ENCODE measurements at places on chromosomes 16 and 17. TPM values are rescaled to one million over a fixed set of nuclear protein-coding genes. Genes with fewer than 3 reads are reported as not detected.

Gene GFAP
- polyA plus RNA-seq = 0.46 TPM

- no peak for DNase-seq
Observed at GRCh38 chr17:70622368-70623260, 453.3 kb downstream of the KCNJ2 start.

GRCh38 chr17:31529841-31530251, 138.4 kb downstream of the RAB11FIP4 start:
- DNase-seq = no peak

Gene KCNAB3
- 2.2 TPM for polyA plus RNA-seq

DNA sequence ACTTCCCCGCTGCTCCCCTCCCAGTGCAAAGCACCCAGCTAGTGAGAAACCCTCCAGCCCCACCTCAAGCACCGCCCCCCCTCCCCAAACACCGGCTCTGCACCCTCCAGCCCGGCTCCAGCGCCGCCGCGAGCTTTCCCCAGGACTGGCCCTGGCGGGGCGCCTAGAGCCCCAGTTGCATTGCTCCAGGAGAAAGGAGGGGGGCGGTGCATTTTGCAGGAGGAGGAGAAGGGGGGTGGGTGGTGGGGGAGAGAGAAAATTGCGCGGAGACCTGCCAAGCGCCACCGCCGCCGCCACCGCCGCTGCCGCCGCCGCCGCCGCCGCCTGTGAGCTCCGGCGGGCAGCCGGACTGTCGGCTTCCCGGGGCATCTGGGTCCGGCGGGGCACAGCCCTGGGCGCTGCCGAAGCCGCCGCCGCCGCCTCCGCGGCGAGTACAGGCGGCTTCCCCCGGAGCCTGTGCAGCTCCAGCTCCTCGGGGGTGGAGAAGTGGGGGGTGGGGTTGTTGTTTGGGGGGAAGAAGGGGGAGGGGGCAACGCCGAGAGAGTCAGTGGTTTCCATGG, 333 bp upstream of the NOG start:
- DNase-seq = no peak

GRCh38 chr16:89748921-89749320, 27.6 kb downstream of the ZNF276 start:
- no peak for DNase-seq

Gene MEOX1
- 0.05 TPM for polyA plus RNA-seq

- DNase-seq = no peak
Observed at GRCh38 chr16:52696126-52696525, 149.2 kb upstream of the TOX3 start.

GRCh38 chr17:6643451-6644125, 2.7 kb downstream of the TXNDC17 start:
- no peak for DNase-seq

DNA sequence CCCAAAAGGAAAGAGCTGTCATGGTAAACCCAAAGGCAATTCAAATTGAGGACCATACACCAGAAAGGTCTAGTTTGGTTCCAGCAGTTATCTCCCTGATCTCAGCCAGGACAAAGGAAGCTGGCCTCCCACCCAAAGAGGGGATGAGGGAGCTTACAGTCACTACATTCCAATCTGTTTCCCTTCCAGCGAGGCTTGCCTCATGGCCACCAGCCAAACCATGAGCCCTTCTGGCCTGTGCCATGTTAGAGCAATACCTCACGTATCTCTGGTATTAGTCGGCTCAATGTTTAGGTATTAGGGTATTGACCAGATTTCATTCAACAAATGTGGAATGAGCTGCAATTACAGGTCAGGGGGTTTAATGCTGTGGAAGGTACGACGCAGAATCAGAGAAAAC, 8.4 kb downstream of the NDUFAB1 start:
- peak; percentile 91 for DNase-seq

- DNase-seq = no peak
Observed at GRCh38 chr16:35449663-35450062, 1990.3 kb downstream of the TP53TG3F start.

Gene SMIM36
- polyA plus RNA-seq = not detected

- no peak for DNase-seq
Observed at GRCh38 chr17:45663772-45664171, 120.3 kb upstream of the CRHR1 start.

DNA sequence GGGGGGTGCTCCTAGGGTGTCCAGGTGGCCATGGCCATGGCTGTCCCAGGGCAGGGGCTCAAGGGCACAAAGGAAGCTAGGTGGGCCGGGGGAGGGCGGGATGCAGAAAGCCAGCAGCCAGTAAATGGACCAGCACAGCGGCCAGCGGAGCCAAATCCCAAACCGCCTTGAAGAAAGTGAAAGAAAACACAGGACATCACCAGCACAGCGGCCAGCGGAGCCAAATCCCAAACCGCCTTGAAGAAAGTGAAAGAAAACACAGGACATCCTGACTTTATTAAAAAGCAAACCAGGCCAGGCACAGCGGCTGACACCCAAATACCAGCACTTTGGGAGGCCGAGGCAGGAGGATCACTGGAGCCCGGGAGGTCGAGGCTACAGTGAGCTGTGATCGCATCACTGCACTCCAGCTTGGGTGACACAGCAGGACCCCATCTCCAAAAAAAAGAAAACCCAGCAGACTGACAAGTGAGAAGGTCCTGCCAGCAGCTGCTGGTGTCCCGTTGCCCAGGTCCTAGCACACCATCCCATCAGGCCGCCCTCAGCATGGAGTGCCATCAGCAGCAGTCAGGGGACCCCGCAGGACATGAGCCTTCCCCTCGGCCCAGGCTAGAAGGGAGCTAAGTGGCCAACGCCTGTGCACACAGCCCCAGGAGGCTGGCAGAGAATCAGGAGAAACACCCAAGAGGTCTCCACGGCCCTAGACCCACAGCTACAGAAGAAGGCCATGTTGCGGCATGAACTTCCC, 17.0 kb downstream of the SLC38A10 start:
- DNase-seq = no peak

Gene SSTR5
- polyA plus RNA-seq = not detected

Gene SLC6A4
- polyA plus RNA-seq = 0.02 TPM

- no peak for DNase-seq
Observed at GRCh38 chr17:76504117-76504516, 2.9 kb upstream of the RHBDF2 start.

DNA sequence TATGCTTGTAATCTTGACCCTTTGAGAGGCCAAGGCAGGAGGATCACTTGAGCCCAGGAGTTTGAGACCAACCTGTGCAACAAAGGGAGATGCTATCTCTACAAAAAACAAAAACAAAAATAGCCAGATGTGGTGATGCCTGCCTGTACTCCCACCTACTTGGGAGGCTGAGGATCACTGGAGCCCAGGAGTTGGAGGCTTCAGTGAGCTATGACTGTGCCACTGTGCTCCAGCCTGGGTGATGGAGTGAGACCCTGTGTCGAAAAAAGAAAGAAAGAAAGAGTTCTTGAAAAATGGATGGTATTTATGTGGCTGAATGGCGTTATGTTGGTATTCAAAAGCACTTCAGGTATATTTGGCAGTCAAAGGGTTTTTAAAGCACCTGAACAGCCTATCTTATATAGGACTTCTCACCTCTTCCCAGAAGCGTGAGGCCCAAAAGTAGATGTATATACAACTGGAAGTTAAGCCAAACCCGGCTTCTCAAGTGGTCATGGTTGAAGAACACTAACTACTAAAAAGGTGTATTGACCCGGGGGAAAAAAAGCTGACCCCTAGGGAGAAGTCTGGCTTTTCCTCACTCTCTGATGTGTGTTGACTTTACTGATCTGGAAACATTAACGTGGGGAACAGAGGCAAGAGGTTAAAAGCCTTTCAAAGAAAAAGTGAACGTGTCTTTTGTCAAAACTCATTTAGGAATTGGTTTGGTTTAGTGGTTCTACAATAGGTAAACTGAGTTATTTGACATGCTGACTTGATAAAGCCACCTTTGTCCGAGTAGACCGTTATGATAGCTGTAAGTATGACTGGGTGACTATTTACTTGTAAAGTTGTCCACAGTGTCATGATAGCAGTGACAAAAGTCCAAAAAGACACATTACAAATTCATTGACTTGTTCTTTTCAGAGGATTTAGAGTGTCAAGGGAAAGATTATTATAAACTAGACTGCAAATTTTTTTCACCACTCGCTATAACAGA, 183.4 kb downstream of the IRX3 start:
- no peak for DNase-seq

DNA sequence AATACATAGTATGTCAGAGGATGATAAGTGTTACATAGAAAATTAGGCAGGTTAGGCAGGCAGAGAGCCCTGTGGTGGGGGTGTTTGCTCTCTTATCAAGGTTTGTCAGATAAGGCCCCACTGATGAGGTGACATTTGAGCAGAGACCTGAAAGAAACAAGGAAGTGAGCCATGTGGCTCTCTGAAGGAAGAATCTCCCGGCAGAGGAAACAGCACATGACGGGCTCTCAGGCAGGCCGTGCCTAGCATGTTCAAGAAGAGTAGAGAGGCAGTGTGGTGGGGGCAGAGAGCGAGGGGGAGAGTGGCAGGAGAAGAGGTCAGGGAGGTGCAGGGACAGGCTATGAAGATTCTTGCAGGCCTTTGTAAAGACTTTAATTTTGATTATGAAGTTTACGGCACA, 82.0 kb upstream of the ASIC2 start:
- DNase-seq = no peak

GRCh38 chr17:3693829-3694231, 2.1 kb downstream of the P2RX5 start:
- DNase-seq = no peak

DNA sequence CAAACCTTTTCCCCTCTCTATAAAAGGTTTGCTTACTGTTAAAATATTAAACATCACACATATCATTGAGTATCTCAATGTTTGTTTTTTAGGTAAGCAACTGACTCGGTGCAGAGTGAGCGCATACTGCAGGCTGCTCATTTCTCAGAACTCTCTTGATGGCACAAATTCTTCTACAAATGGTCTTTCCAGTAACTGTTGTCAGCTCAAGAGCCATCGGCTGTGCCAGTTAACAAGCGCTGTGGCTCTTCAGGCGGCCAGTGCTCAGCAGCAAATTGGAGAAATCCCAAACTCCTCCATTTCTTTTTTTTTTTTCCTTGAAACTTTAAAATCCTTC, 8.6 kb downstream of the ABCA3 start:
- no peak for DNase-seq

DNA sequence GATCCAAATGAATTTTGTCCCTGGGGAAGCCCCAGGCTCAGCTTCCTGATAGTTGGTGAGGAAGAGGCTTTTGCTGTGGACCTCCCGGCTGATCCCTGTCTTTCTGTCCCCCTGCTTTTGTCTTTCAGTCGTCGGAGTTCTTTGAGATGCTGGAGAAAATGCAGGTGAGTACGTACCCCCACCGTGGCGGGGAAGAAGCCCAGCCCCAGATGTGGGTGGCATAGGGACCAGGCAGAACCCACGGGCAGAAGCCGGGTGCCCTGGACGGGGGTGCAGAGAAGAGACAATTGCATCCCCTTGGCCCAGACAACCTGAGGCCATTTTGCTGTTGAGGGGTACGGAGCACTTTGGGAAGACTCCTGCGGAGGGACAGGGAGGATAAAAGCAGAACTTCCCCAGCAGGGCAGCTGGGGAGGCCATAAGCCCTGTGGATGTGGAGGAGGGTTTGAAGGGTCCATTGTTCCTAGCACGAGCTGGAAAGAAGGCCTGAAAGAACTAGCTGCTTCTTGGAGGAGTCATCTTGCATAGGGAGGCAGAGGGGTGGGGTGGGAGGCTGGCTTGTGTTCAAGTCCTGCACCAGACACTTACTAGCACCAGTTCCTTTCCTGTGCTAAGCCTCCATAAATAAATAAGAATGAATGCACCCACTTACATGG, 105.6 kb downstream of the OR1D5 start:
- DNase-seq = no peak

- no peak for DNase-seq
Observed at GRCh38 chr17:29089601-29090044, 46.7 kb downstream of the PIPOX start.

DNA sequence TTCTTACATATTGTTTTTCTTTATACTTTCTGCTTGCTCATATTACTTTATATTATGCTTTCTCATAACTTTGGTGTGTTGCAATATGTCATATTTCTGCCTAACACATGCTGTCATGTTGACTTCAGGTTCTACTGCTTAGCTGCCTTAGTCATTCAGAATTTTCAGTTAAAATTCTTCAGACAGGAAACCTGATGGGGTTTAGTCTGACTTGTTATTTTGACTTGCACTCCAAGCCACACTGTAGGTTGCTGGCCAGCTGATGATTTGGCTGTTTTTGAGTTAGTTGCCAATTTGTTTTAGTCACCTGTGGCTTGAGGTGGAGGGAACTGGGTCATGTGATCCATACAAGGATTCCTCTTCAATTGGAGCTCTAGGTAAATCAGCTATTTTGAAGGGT, 315.4 kb downstream of the MAP2K6 start:
- no peak for DNase-seq

Gene KRT12
- polyA plus RNA-seq = not detected

Gene SDR42E2
- not detected for polyA plus RNA-seq

Gene ELAC2
- polyA plus RNA-seq = 41.0 TPM

DNA sequence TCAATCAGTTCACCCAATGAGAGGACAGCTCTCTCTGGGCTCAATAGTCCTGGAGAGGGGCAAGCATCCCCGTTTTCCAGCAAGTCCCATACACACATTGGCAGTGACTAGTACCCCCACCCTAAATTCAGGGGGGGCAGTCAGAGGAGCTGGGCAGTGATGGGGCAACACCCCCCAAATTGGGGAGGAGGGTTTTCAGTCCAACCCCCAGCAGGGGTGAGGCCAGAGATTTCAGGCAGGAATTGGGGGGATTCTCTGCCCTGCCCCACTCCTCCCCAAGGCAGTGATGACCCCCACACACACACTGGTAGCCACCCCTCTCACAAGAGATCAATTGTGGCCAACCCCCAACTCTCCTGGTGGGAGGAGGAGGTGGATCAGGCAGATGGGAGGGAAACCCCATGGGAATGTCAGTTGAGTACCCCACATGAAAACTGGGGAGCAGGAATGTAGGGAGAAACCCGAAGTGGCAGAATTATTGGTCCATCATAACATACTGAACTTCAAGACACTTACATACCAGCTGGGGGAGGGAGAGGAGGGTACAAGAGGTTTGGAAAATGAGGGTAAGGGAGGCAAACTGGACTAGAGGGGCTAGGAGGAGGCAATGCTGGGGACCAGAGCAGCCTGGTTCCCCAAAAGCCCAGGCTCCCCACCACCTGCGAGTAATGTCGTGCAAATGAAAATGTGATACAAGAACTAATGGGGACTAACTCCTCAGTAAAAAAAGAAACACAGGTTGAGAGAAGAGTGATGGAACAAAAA, 3.1 kb downstream of the VAMP2 start:
- no peak for DNase-seq

DNA sequence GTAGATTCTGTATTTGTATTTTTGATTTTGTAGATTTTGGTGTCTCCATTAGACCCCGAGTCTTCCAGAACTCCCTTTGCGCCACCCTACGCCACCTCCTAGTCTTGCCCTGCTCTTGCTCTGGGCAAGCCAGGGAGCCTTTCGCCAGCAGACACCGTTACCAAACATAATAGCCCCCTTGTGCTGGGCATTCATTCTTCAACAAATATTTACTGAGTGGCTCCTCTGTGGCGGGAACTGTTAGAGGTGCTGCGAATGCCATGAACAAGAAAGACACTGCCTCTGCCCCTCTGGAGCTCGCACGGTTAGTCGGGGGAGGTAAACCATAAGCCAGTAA, 841 bp upstream of the GPT2 start:
- no peak for DNase-seq

- DNase-seq = no peak
Observed at GRCh38 chr17:3766779-3767178, 34.2 kb downstream of the ITGAE start.

GRCh38 chr16:49023050-49023449, 258.6 kb downstream of the CBLN1 start:
- no peak for DNase-seq

GRCh38 chr17:4086041-4086483, 56.8 kb downstream of the ZZEF1 start:
- DNase-seq = no peak

- DNase-seq = peak; percentile 26
Observed at GRCh38 chr17:50364715-50365114, 8.3 kb downstream of the MRPL27 start.

Measured in AG04450 (cell line).